ENCODE measurements at places on chromosomes 1 and 21.

DNA sequence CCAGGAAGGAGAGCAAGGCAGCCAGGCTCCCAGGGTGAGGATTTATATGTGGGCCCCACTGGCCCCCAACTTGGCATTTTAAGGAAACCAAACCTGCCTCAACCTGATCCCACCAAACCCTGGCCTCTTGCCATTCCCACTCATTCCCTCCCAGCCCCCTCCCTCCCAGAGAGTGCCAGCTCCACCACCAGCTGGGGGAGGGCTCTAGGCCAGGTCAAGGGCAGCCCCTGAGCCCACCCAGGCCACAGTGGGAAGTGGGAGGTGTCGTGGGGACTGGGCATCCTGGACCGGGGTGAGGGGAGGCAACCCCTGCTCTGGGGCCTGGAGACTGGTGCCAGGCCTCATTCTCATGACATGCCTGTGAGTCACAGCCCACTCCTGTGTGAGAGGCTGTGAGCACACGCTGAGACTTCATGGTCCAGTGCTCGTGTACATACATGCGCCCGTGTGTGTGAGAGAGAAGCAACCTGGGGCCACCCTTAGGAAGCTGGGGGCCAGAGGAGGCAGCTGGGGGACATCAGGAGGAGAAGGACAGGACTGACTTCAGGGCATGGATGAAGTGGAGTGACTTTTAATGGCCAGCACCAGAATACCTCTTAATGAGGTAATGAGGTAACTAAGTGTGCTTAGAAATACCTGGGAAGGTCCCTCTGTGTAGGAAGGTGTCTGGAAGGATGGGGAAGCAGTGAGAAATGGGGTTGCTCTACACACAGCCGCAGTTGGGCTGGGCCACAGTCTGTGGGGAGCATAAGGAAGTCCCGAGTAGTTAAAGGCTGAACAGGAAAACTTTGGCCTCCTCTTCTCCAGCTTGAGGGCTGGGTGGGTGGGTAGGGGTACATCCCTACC lies at the start of gene S100A2:
Gene S100A2 (minus strand): TSS at position 316 of the 846 bp plus-strand sequence. CDS start 1,967 bp downstream, outside the sequence.
- peak; percentile 63 for DNase-seq

- DNase-seq: no peak
These were observed 152.8 kb upstream of the ZRANB2 start for GRCh38 chr1:71233645-71234044.

GRCh38 chr1:61397935-61398334 lies 315.6 kb downstream of the NFIA start:
- DNase-seq: no peak

DNA sequence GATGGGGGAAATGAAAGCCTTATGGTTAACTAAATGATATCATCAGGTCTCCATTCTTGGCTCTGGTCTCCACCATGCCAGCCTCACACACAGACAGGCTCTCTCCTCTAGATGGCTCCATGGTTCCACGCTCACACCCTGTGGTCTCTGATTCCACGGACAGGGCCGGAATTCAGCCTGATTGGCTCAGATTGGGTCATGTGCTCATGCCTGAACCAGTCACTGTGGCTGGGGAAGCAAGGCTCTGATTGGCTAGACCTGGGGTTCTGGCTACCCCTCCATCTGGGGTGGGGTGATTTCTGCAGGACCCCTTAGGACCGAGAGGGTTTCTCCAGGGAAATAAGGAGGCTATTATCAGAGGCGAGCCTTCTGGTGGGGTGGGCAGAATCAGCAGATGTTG lies 277.0 kb downstream of the PTPRU start:
- DNase-seq: peak; percentile 72

DNA sequence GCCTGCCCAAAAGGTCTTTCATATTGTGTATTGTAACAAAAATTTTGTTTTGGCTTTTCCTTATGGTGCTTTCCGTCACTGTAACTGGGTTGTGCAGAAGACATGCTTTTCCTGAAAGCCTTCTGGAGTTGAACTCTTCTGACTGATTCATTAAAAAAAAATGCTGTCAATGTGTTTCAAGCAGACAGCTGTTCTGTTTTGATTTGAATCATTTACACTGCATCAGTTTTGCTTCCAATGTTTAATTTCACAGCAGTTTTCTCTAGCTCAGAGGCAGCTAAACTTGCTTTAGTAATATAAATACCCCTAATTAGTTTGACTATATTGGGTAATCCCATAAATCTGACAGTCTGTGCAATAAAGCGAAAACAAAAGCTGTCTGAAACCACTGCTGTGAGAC lies 7.9 kb downstream of the UTP11 start:
- no peak for DNase-seq

DNA sequence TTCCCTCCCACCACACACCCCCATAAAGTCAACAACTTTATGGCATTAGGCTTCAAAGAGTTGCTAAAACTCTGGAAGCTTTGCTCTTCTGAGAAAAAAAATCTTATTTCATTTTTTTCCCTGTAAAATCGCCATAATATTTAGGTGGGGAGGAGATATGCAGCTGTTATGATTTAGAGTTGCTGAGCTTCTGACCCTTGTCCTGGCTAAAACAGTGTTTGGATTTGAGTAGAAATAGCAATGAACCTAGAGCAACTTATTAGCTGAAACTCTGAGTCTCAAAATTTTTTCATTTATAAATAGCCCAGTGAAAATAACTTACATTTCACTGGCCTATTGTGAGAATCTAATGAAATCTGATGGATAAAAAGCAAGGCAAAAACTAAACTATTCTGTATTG lies 482.8 kb upstream of the NFIA start:
- DNase-seq: no peak

DNA sequence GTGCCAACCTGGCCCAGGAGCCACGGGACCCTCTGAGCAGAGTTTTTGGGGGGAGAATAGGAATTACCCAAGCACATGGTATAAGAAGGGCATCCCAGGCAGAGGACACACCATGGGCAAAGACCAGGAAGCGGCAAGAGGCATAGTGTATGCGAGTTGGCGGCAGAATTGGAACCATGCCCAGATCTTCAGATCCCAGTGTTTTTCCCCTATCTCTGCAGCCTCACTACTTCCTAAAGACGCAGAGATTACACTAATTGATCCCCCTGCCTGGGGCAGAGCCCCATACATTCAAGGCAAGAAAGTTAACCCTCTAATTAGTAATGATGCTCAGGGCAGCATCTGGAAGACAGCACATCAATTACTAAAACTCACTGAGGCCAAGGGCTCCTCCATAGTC lies 48.2 kb downstream of the SYT2 start:
- DNase-seq: no peak

GRCh38 chr1:155134880-155135414 lies 705 bp upstream of the SLC50A1 start:
- DNase-seq: peak; percentile 94
